SW 1271 (cell line): ENCODE measurements at places on chromosomes 7 and 10.

GRCh38 chr7:3193379-3194120 lies 107.5 kb upstream of the SDK1 start:
- DNase-seq, result no peak

- no peak for DNase-seq
Observed at GRCh38 chr7:127758105-127758504, 106.1 kb downstream of the SND1 start.

DNA sequence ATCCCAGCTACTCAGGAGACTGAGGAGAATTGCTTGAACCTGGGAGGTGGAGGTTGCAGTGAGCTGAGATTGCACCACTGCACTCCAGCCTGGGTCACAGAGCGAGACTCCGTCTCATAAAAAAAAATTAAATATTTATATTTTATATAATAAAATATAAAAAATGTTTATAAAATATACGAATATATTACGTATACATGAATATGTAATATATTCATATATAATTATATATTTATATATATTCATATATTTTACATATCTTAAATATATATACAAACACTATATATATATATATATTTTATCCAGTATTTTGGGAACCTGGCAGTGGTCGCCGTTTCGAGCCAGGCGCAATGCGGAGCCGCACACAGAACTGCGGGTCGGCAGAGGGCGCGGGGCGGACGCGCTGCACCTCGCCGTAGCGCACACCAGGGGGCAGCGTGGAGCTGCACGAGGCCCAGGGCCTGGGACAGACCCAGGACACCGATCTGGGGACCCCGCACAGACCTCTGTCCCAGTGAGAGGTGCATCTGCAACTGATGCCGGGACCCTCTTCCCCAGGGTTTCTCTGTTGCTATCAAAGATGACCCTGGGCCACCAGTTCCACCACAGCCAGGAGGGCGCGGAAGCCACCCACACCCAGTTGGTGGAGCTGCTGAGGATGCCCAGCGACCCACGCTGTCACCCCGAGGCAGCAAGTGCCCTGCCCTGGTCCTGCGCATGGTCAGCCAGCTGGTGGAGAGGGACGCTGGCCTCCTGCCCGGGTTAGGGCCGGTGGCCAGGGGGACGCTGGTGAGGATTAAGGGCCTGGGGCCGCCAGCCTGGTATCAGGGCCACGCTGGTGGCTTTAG lies 22.7 kb downstream of the AP5Z1 start:
- DNase-seq, result no peak

- no peak for DNase-seq
Observed at GRCh38 chr10:79283616-79284015, 63.7 kb upstream of the PPIF start.

GRCh38 chr10:73855413-73855812 lies 18.9 kb downstream of the CAMK2G start:
- DNase-seq, result no peak

DNA sequence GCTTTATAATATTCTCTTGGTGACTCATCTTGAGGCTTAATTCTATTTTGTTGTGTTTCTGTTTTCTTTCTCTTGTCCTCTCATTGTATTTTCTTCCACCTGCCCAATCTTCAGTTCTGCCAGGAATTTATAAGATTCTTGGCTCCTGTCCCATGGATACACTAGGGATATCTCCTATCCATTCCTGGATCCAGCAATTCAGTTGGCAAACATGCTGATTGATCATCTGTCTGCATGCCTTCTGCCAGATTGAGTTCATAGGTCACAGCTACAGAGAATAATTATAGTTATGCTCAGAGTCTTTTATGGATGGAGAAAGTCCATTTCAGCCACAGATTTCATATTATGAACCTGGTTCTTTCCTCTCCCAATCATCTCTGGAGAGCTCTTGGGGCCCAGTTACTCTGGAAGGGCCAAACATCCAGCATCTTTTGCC lies 140.4 kb upstream of the MAGI2 start:
- DNase-seq, result no peak

- no peak for DNase-seq
Observed at GRCh38 chr7:40470091-40470592, 335.3 kb downstream of the SUGCT start.

GRCh38 chr7:147173883-147174282 lies 1057.3 kb downstream of the CNTNAP2 start:
- DNase-seq, result no peak

- DNase-seq, result no peak
Observed at GRCh38 chr7:99505324-99505662, 831 bp downstream of the ZKSCAN5 start.

DNA sequence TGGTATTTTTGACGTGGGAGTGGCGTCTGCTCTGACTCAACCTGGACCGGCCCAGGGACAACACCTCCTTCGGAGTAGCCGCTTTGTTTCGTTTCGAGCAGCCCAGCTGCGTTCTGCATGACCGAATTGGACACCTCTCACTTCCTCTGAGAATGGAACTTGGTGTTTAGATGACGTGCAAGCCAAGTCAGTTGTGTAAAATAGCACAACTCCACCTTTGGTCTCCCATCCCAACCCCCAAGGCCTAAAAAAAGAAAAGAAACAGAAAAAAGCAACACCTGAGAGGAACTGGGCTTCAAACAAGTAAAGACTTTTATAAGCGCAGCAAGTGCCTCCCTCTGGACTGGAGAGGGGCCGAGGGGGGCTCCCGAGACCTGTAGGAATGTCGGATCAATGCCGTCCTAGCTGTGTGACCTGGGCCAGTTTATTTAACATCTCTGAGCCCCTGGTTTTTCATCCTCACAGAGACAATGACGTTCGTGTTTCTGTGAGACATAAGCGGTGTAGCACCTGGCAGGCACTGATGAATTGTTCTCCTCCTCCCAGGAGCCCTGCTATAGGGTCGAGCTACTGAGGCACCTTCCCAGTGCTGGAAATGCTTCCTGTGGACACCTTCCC lies 52.0 kb upstream of the SMNDC1 start:
- no peak for DNase-seq

GRCh38 chr7:141659501-141659900 lies 42.5 kb downstream of the DENND11 start:
- DNase-seq, result no peak

GRCh38 chr10:24642921-24643678 lies 80.6 kb downstream of the ARHGAP21 start:
- peak; percentile 51 for DNase-seq

DNA sequence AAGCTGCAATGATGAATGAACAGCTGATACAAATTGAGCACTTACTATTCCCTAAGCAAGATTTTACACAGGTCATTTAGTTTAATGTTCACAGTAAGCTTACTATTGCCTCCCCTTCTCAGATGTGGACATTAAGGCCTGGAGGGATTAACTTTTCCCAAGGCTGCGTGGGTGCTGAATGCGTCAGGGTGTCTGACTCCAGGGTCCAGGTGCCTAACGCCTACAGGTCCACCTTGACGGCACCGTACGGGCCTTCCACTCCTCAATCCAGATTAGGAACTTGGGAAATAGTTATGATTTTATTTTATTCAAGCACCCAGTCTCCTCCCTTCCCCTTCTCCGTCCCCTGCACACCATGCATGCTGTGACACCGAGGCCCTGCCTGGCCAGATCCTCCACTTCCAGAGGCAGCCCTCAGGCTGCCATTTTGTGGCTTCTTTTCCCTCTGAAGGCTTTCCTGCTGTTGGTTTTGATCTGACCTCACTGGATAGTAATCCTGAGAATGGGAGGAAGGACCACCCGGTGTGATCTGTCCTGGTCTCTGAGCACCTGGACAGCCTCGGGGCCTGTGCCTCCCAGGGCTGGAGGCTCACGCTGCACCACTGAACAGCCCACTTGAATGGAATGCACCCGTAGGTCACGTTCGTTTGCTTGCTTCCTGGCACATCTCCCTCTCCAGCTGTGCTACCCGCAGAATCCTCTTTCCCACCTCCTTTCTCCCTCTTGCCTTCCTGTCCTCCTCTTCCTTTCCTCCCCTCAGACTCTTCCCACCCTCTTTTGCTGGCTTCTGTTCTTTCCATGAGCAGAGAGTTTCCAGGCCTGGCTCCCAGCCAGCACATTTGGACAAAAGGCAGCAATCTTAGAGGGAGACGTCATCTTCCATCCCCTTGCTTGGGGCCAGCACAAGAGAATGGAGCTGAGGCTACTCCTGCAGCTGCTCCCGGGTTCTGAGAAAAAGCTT lies 14.4 kb downstream of the DENND2A start:
- peak; percentile 77 for DNase-seq

DNA sequence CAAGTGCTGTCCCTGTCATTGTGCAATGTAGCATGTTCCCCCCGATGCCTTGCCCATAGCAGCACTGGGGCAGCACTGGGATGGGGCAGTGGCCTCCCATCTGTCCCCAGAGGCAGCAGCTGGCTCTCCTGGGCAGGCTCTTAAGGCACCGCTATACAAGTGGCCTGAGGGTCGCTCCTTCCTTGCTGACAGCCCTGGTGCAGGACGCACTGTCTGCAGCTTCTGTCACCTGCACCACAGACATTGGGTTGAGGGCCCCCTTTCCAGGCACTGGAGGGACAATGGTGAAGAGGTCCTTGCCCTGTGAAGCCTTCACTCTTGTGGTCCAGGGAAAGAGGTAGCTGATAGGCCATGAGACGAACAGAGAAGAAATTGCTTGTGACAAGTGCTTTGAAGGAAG lies 10.6 kb downstream of the CPSF4 start:
- DNase-seq, result no peak

DNA sequence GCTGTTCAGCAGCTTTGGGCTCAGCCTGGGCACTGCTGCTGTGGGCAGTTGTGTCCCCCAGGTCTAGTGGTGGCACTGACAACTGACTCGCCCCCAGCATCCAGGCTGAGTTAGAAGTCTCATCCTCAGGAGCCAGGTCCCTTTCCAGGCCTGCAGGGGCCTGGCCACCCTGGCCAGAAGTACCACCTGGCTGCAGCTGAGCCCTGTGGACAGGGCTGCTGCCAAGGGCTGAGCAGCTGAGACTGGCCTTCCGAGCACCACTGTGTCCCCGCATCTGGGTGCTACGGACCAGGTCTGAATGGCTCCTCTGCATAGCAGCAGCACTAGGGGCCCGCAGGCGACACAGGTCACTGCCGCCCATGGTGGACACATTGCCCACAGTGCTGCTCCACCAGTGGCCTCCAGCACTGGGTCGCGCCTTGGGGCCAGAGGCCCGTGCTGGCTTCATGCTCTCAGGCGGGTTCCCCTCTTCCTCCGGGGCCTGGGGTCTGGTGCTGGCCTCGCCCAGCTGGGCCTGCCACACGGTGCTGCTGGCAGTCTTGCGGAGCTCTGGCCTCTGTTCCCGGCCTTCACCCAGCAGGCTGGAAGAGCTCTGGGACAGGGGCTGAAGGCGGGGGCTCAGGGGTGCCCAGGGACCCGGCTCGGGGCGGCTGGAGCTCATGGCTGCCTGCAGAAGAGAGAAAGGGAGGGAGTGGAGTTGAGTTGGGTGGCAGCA lies 6.2 kb downstream of the GPRIN2 start:
- DNase-seq, result no peak

- DNase-seq, result no peak
Observed at GRCh38 chr7:55622241-55622640, 49.9 kb upstream of the VOPP1 start.

DNA sequence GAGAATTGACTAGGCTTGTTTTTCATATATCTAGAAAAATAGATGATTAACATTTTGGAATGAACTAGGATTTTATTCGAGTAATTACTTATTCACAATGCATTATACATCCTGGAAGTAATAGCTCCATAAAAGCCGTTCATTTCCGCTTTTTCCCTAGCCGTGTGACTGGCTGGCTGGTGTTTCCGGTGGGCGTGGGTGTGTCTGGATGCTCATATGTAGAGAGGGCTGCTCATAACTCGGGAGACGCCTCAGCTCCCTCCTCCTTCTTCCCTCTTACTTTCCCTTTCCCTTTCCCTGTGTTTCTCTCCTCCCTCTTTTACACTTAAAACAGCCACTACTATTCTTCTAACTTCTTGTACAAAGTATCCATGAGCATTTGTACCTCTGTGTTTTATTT lies 187.7 kb upstream of the VSTM2A start:
- no peak for DNase-seq

DNA sequence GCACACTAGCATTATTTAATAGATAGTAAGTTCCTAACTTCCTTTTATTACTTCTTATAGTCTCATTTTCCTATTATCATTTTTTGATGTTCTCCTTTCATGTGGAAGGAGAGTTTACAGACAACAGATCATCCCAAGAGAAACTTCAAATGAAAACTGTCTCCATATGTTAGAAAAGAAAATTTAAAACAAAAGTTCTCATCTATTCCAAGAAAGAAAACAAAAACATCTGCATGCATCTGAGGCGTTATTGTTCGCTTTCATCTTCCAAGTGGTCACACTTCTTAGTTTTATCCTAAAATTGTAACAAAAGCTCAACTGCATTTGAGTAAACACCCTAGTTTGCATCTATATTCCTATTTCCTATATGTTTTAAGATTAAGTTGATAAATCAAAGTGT lies 126.2 kb downstream of the SEMA3D start:
- DNase-seq, result no peak

DNA sequence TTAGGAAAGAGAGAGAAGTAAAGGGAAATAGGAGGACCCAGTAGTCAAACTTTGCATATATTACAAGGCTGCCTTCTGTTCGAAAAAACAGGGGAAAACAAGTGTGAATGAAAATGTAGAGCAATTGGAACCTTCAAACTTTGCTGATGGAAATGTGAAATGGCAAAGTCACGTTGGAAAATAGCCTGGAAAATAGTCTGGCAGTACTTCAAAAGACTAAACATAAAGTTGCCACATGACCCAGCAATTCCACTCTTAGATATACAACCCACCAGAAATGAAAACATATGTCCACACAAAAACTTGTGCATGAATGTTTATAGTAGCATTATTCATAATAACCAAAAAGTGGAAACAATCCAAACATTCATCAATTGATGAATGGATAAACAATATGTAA lies 78.6 kb upstream of the IFRD1 start:
- DNase-seq, result no peak

DNA sequence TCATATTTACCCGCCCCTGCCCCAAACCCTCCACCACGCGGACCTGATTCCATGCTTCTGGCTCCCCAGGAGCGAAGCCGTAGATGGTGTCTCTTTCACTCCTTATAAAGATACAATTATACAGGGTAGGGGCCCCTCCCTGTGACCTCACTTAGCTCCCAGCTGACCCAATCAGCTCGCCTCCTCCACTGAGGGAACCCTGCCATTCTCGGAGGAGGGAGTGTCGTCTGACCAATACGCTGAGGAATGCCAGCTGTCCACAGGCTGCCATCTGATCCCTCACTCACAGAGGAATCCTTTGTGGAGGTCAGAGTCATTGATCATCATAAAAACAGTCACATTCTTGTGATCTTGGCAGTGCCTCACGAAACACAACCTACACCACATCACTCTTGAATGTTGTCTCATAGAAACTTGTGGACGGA lies 67.5 kb upstream of the INSIG1 start:
- DNase-seq, result peak; percentile 81

DNA sequence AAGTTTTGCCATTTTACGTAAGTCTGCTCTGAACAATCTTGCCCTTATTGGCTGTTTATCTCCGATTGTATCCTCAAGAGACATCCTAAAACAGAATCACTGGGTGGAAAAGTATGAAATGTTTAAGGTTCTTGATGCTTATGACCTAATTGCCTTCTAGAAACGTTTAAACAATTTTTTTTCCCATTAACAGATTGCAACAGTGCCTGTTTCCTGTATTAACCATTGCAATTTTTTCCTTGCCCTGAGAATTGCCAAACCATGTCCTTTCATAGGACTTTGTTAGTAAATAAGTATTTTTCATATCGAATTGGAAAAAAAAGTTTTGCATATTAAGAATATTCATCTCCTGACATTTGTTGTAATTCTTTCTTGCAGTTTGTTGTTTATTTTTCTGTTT lies 639.8 kb downstream of the INHBA start:
- no peak for DNase-seq
